ENCODE measurements at places on chromosomes 12 and 14.

DNA sequence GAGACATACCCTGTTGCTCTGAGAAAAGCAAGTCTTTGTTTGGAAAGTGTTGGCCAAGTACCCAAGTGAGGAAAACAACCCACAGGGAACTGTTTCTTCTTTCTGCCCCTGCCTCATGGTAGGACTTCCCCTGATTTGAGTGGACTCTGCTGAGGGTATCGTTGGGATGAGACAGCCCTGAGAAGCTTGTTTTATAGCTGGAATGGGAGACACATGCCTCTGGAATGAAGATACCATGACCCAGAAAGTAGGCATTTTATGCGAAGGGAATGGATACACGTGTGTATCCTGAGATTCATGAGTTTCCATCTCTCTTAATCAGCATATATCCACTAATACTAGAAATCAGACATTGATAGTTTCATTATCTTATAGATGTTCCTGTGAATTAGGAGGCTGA lies 382.3 kb downstream of the ATP23 start:
- no peak for DNase-seq

- DNase-seq: no peak
Observed at GRCh38 chr14:105589161-105589925, 63.0 kb downstream of the TMEM121 start.

GRCh38 chr12:57454566-57455373 lies at the start of gene INHBE:
INHBE (plus strand) TSS chr12:57455307; CDS start chr12:57455537, 230 bp downstream.
- DNase-seq: no peak

DNA sequence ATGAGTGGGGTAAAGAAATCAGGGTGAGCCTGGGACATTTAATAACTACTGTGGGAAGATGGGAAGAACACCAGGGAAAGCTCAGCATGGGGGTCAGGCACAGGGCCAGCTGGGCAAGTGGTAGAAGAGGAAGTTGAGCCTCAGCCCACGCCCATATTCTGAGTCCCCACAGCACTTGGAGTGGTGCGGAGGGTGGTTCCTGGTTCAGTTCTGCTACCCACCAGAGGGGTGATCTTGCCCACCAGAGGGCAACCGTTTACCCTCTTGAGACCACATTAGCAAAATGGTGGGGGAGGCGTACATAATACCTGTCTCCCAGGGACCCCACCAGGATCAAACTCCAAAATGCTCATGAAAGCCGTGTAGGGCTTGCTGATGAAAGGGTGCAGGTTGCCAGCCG lies 16.8 kb upstream of the ANKRD33 start:
- no peak for DNase-seq

DNA sequence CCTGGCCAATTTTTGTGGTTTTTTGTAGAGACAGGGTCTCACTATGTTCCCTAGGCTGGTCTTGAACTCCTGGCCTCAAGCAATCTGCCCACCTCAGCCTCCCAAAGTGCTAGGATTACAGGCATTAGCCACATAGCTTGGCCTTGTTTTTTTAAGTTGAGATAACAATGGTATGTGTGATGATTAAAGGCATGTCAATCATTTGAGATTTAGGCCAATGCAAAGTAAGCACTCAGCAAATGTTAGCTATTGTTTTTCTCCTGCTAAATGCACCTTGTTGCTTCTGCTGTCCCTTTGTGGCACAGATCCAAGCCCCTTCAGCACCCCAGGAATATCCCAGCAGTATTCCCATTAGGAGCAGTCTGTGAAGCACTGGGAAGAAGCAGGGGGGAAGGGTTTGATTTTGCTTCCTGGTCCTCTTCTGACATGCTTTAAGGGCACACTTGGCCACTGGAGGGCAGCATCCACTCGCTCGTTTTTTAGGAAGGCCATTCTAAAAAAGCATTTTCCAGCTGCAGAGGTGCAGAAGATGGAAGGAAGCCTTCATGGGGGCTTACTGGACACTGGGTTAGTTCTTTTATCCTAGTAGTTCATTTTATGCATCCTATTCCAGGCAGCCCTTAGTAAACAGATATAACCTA lies 70.2 kb upstream of the ZFP36L1 start:
- peak; percentile 61 for DNase-seq

DNA sequence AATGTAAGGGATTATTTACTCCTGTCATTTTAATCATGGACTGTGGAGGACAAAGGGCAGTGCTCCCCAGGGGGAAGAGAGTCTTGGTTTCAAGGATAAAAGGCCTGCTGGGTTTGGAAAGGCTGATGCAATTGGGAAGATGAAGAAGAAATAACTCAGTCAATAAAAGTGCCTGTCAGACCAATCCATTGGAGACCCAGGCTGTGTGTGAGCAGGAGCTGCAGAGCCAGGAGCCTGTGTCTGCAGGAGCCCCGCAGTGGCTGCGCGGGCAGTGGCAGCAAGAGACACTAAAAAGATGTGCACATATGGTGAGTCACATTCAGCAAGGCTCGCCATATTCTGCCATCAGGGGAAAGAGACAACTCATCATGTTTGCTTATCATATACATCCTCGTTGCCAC lies 90.4 kb downstream of the CRACR2A start:
- no peak for DNase-seq

GRCh38 chr12:1575408-1576401 lies 18.7 kb downstream of the FBXL14 start:
- DNase-seq: no peak

DNA sequence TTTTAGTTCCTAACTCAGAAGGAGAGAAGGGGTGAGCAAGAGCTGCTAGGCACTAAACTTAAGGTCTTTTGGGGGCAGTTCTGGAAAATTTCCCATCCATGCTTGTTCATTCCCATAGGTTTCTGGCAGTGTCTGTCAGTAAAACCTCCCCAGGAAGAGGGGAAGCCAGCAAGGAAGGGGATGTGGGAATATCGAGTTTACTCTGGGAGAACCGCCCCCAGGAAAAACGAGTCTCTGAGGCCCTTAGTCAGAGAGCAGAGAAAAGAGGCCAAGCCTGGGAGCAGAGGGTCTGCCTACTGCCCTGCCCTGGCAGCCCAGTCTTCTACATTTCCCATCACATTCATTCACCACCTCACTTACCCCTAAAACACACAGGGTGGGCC lies 55.9 kb downstream of the TMCC3 start:
- no peak for DNase-seq

- DNase-seq: no peak
Observed at GRCh38 chr12:124648710-124649384, 81.4 kb upstream of the NCOR2 start.
